Esophagus muscularis mucosa (tissue), 4 donors: ENCODE measurements at places on chromosomes 5 and 9. TPM values are rescaled to one million over a fixed set of nuclear protein-coding genes. Genes with fewer than 3 reads are reported as not detected.

- peaks cover 65% of the 10 kb centered on the region for H3K4me1 ChIP-seq
- no peaks in the 10 kb centered on the region for H3K36me3 ChIP-seq
- no peak overlapping the region for H3K4me3 ChIP-seq
- H3K27ac ChIP-seq: peak overlapping the region; percentile 98
These were observed 4.4 kb downstream of the SLC25A25 start for GRCh38 chr9:128072144-128073021.

DNA sequence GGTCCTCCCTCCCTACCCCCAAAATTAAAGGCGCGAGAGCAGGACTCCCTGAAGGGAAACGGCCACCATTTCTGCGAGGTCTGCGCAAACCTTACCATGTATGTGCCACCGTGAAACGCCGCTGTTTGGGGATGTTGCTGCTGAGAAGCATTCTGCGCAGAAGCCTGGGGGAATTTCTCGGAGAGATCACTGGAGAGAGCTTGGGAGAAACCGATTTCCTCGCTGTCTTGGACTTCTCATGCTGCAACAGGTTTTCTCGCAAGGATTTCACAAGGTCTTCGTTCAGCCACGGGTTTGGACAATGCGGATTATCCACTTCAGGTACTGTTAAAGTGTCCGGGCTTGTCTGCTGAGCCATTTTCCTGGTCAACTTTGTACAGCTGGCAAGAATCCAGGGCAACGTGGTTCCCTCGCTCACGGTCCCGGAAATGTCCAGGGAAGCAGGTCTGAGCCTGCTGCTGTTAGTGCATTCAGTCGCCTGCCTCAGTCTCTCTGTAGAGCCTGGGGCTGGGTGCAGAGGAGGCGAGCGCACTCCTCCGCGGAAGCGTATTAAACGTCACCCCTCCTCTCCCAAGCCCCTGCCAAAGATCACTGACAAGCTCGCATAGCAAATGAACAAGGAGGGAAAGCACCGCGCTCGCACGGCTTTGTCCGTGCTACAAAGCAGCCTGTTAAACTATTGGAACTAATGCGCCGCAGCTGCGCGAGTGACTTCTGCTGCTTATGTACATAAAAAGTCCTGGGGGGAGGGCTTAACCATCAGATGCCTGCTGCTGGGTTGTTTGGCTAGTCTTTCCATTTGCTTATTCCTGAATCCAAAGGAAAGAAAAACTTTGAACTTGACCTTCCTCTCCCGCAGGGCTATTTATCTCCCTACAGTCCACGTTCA lies 125.1 kb downstream of the PDE4D start:
- DNase-seq: no peak
- peaks cover 19% of the 10 kb centered on the region for H3K4me1 ChIP-seq
- H3K36me3 ChIP-seq: no peaks in the 10 kb centered on the region
- no peaks in the 10 kb centered on the region for H3K27me3 ChIP-seq

DNA sequence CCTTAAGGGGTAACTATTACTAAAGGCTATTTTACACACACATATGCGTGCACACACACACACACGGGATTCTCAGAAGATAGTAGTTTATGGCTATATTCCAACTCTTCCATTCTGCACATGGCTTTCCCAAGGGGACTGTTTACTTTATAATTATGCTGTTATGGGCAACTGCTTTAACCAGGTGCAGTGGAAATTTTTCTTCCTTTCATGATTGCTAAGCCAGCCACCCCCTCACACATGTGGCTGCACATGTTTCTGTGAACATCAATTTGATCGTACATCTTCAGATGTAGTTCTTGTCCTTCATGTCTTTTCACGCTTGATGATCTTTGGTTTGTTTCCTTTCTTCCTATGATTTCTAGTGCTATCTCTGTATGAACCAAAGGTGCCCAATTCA lies 37.0 kb downstream of the MRPS30 start:
- H3K4me3 ChIP-seq: no peak overlapping the region
- no peaks in the 10 kb centered on the region for H3K4me1 ChIP-seq
- no peaks in the 10 kb centered on the region for H3K27me3 ChIP-seq
- no peak overlapping the region for H3K27ac ChIP-seq
- no peak for DNase-seq

- DNase-seq: peak; percentile 96
- H3K27ac ChIP-seq: peak overlapping the region; percentile 91
- peak overlapping the region; percentile 86 for H3K4me3 ChIP-seq
- H3K36me3 ChIP-seq: peaks cover 8% of the 10 kb centered on the region
- peaks cover 43% of the 10 kb centered on the region for H3K4me1 ChIP-seq
These were observed 948 bp upstream of the FAM53C start for GRCh38 chr5:138336952-138337684.

- H3K4me3 ChIP-seq: no peak overlapping the region
- no peaks in the 10 kb centered on the region for H3K27me3 ChIP-seq
- no peak for DNase-seq
- peaks cover 5% of the 10 kb centered on the region for H3K36me3 ChIP-seq
These were observed 81.9 kb downstream of the PTPN3 start for GRCh38 chr9:109416135-109416706.

DNA sequence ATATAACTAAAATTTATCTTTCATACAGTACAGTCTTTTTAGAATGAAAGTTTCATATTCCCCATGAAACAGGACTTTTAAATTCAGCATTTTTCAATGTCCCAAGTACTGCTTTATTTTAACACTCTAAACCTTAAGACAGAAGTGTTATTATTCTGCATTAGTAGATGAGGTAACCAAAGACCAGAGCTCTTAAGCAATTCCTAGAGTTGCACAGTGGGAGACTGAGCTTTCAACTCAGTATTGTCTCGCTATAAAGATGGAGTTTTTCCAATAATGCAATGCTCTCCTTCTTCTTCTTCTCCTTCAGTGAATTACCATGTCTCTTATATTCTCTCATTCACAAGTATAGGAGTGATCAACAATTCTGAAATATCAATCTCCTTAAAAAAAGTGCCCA lies 479.7 kb downstream of the CETN3 start:
- peaks cover 16% of the 10 kb centered on the region for H3K4me1 ChIP-seq
- H3K36me3 ChIP-seq: no peaks in the 10 kb centered on the region
- no peak overlapping the region for H3K4me3 ChIP-seq

DNA sequence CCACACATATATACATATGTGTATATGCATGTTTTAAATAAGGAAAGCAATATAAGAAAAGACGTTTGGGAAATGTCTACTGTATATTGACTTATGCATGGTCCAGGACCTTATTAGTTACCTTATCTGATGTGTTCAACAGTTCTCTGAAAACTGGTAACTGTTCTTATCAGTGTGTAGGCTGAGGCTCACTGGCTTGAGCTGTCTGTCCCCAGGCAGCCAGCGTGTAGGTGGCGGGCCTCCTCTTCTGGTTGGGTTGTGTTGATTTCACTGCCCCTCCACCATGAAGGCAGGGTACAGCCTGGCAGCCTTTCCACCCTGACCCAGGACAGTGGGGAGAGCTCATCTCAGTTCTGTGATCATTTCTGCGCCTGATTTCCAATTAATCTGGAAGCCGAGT lies 38.7 kb upstream of the SEMA4D start:
- H3K4me1 ChIP-seq: no peaks in the 10 kb centered on the region
- H3K27me3 ChIP-seq: no peaks in the 10 kb centered on the region
- H3K36me3 ChIP-seq: no peaks in the 10 kb centered on the region
- H3K4me3 ChIP-seq: no peak overlapping the region
- DNase-seq: no peak

DNA sequence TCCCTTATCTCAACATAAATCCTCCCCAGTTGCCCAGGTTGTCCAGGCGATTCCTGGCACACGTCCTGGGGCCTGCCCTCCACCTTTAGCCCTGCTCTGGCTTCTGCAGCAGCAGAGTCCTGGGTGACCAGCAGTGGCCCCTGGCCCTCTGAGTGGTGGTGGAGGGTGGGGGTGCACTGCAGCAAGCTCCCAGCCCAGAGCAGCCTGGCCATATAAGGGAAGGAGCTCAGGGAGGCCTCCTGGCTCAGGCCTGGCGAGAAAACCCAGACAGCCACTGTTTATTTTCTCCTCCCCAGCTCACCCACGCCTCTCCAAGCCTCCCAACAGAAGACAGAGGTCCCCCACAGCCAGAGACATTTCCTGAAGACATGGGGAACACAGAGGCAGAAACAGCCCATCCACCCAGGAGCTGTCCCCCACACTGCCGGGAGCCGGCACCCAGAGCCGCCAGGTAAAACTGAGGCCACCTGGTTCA lies 44.7 kb upstream of the IL17B start:
- H3K27ac ChIP-seq: peak overlapping the region; percentile 95
- no peaks in the 10 kb centered on the region for H3K27me3 ChIP-seq
- DNase-seq: no peak

DNA sequence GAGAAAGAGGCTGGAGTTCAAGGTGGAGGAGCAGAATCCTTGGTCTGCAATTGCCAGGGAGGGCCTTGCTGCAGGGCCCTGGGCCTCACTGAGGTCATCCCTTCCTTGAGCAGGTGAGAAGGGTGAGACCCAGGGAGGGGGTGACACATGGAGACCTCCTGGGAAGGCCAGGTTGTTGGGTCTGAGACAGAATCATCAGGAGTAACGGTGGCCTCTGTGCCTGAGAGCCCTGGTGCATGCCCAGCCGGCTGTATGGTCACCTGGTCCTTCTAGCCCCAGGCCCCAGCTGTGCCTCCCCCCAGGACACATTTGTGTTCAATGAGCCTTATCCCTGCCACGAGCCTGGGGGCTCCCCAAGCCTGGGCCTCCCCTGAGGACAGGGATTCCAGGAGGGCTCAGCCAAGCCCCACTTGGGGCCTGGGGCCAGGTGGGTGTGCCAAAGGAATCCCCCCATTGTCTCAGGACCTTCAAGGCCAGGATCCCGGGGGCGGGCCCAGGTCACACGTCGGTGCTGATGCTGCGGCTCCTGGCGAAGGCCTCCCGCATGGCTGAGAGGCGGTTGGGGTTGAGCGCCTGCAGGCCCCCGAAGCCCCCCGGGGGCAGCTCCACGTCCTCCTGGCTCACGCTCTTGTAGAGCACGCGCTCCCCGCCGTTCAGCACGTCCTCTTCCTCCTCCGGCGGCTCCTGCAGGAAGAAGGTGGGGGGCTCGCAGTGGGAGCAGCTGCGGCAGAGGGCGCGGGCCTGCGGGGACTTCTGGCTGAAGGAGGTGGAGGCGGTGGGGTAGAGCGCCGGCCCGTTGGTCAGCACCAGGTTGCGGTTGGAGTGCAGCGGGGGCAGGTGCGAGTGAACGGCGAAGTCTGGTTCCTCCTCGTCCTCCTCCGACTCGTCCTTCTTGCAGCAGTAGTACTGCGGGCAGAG lies 30.4 kb downstream of the FAM163B start:
- no peaks in the 10 kb centered on the region for H3K36me3 ChIP-seq
- H3K27me3 ChIP-seq: peaks cover 61% of the 10 kb centered on the region
- H3K27ac ChIP-seq: no peak overlapping the region

Gene GAS1
- 124 TPM for total RNA-seq

DNA sequence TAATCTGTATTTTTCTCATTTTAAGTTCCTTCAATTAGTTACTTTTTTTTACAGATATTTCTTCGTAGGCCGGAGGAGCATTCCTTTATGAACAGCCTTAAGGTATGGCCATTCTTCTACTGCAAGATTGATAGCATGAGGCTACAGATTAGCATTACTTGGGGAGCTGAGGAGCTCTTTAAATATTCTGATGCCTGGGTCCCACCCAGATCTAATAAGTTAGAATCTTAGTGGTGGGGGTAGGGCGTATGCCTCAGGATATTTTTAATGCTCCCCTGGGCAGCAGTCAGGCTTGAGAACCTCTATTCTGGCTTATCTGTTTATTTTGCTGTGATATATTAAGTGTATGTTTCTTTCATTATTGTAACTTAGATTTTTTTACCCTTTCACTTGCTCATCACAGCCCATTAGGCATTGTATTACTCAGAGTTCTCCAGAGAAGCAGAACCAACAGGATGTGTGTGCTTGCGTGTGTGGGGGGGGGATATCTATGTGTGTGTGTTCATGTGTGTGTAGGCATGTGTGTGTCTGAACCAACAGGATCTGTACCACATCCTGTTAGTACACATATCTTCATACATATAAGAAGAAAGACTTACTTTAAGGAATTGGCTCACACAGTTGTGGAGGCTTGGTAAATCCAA lies 91.8 kb upstream of the MTAP start:
- no peak overlapping the region for H3K27ac ChIP-seq
- no peaks in the 10 kb centered on the region for H3K27me3 ChIP-seq
- no peaks in the 10 kb centered on the region for H3K4me1 ChIP-seq
- DNase-seq: no peak
- no peaks in the 10 kb centered on the region for H3K36me3 ChIP-seq

Gene FAM78A
- total RNA-seq: 1.7 TPM

- H3K36me3 ChIP-seq: no peaks in the 10 kb centered on the region
- no peak overlapping the region for H3K27ac ChIP-seq
- H3K4me3 ChIP-seq: no peak overlapping the region
- no peak for DNase-seq
- H3K27me3 ChIP-seq: no peaks in the 10 kb centered on the region
These were observed 57.5 kb downstream of the COL23A1 start for GRCh38 chr5:178532666-178533065.

Gene TRIM7
- total RNA-seq: 4.2 TPM

Gene PTGES
- total RNA-seq: 4.5 TPM

Gene CYSRT1
- not detected for total RNA-seq

DNA sequence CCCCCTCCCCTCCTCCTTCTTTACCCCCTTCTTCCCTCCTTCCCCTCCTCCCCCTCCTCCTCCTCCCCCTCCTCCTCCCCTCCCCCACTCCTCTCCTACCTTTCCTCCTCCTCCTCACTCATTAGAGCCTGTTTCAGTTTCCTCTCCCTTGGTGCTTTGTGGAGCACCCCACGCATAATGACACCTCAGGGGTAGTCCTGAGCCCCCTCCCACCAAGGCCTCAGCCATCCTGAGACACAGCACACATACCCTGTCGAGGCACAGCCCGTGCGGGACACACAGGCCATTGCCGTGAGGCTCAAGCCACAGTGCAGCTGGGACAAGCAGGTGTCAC lies 35.4 kb downstream of the HK3 start:
- no peak overlapping the region for H3K4me3 ChIP-seq
- no peak overlapping the region for H3K27ac ChIP-seq
- no peaks in the 10 kb centered on the region for H3K36me3 ChIP-seq

GRCh38 chr5:32572778-32573480 lies 12.4 kb upstream of the SUB1 start:
- H3K27ac ChIP-seq: no peak overlapping the region
- H3K27me3 ChIP-seq: no peaks in the 10 kb centered on the region
- no peak overlapping the region for H3K4me3 ChIP-seq
- H3K36me3 ChIP-seq: no peaks in the 10 kb centered on the region
- no peaks in the 10 kb centered on the region for H3K4me1 ChIP-seq

DNA sequence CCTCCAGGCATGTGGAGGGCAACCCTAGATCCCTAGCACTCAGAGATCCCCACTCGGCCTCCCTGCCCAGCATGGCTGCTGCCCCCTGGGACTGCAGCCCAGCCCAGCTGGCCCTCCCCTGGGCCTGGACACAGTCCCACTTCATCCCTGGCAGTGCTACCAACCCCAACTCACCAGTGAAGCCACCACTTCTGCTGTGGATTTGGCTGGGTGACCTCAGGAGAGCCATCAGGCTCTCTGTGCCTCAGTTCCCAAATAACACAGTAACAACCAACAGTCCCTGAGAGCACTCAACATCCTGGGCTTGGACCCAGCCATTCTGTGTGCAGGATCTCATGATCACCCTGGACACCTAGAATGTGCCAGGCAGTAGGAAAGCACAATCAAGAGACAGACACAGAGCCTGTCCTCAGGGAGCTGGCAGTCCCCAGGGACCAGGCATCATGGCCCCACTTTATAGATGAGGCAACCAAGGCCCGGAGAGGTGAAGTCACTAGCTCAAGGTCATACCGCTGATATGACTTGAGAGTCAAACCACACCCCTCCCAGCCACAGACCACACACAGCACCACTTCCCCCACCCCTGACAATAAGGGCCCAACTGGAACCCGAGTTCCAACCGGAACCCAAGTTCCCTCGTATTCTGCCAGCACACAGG lies 4.7 kb upstream of the PSMB7 start:
- H3K4me1 ChIP-seq: no peaks in the 10 kb centered on the region
- DNase-seq: no peak
- no peak overlapping the region for H3K4me3 ChIP-seq
- no peaks in the 10 kb centered on the region for H3K27me3 ChIP-seq
- H3K27ac ChIP-seq: no peak overlapping the region
